ENCODE measurements at places on chromosomes 2 and 18. TPM values are rescaled to one million over a fixed set of nuclear protein-coding genes. Genes with fewer than 3 reads are reported as not detected.
A peak's percentile ranks its signal among the peaks of the same experiment; 100 is the strongest.

DNA sequence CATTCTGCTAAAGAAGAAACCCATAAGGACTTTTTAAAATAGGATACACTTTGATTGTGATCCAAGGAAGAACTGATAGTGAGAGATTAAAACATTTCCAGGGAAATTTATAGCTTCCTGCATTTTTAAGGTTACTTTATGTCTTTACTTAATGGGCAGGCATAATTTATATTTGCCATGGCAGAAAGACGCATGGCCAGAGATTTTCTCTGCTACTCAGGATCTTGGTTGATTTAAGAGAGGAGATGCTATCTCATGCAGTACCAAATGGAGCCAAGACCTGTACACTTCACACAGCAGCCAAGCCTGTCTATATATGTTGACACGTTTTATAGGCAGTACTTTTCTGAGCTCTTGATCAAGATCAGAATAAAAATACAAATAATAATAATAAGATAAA is 60.9 kb upstream of the NT5C1B start:
- H3K27me3 ChIP-seq, result no peaks in the 10 kb centered on the region
- H3K4me1 ChIP-seq, result no peaks in the 10 kb centered on the region

DNA sequence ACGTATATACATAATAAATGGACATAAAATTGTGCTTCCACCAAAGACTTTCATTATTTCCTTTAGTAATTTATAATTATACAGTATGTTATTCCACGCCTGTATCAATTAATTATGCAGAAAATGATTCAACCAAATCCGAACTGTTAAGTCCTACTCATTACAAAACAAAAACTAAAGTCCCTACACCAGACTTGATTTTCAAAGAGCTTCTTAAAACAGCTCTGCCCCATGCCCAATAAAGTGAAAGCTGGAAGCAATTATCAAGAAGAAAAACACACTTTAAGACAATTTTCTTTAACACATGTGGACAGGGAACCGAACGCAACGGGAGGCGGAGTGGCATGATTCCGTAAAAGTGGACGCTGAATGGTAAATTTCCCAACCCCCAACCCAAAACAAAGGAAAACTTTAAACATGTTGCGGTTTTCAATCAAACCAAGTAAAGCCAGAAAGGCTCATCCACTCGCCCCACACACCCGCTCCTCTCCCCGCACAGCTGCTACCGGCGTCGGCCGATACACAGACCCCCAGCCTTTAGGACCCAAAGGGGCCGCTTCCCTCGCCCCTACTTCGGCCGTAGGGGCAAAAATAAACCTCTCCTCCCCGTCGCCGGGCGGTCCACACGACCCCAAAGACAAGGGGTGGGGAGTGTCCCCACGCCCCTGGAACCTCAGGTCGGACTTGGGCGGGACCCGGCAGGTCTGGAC is 705 bp downstream of the YES1 start:
- no peaks in the 10 kb centered on the region for H3K36me3 ChIP-seq
- peak overlapping the region; percentile 89 for H3K27ac ChIP-seq
- peak overlapping the region; percentile 99 for H3K4me3 ChIP-seq
- H3K27me3 ChIP-seq, result no peaks in the 10 kb centered on the region
- H3K4me1 ChIP-seq, result peaks cover 52% of the 10 kb centered on the region

DNA sequence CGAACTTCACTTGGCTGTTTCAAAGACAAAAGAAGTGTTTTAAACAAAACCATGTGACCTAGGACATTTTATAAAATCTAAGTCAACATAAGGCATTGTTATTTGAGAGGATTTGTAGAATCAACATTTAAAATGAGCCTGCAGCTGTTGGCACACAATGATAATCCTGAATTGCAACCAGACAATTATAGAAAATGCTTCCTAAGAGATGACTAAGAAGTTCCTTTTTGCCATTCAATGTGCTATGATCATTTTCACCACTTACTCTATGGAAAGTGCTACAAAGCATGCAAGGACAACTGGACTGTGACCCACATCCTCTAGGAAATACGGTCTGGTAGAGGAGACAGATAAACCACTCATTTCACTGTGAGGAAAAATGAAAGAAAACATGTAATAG is 246.4 kb downstream of the CDH20 start:
- H3K27me3 ChIP-seq, result 0 out of 3 replicates have a peak, but pooled peaks cover 4% of the 10 kb centered on the region
- no peaks in the 10 kb centered on the region for H3K4me1 ChIP-seq
- no peak overlapping the region for H3K4me3 ChIP-seq
- no peak for DNase-seq
- no peaks in the 10 kb centered on the region for H3K36me3 ChIP-seq
- H3K27ac ChIP-seq, result no peak overlapping the region

DNA sequence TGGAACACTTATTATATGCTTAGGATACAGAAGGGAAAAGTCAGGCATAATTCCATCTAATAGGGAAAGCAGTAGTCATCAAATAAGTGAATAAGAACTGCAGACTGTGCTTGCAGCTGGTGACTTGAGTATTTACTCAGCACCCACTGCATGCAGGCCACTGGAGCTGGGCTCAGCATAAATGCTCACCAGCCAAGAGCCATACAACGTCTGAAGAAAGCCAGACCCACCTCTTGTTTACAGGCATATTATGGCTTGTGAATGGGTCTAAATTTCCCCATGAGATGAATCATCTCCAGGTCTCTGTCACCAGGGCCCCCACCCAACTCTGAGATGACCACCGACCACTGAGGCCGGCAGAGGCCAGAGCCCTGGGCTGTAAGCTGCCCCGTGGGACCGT is 123.8 kb upstream of the PKDCC start:
- no peaks in the 10 kb centered on the region for H3K36me3 ChIP-seq
- H3K4me1 ChIP-seq, result no peaks in the 10 kb centered on the region
- DNase-seq, result no peak
- no peak overlapping the region for H3K4me3 ChIP-seq

- no peak overlapping the region for H3K4me3 ChIP-seq
- H3K4me1 ChIP-seq, result no peaks in the 10 kb centered on the region
- H3K36me3 ChIP-seq, result no peaks in the 10 kb centered on the region
- H3K27me3 ChIP-seq, result peaks cover 5% of the 10 kb centered on the region
- H3K27ac ChIP-seq, result no peak overlapping the region
Measured at GRCh38 chr2:237324405-237324831, 89.5 kb downstream of the COL6A3 start.

GRCh38 chr2:47057687-47058002 is 97.5 kb downstream of the STPG4 start:
- H3K36me3 ChIP-seq, result peaks cover 22% of the 10 kb centered on the region
- peaks cover 27% of the 10 kb centered on the region for H3K4me1 ChIP-seq
- no peak overlapping the region for H3K4me3 ChIP-seq
- no peaks in the 10 kb centered on the region for H3K27me3 ChIP-seq
- H3K27ac ChIP-seq, result peak overlapping the region; percentile 57

- peaks cover 10% of the 10 kb centered on the region for H3K27me3 ChIP-seq
- H3K36me3 ChIP-seq, result no peaks in the 10 kb centered on the region
- H3K27ac ChIP-seq, result no peak overlapping the region
- H3K4me1 ChIP-seq, result no peaks in the 10 kb centered on the region
- no peak for DNase-seq
Measured at GRCh38 chr2:64220265-64220664, 76.0 kb upstream of the PELI1 start.

DNA sequence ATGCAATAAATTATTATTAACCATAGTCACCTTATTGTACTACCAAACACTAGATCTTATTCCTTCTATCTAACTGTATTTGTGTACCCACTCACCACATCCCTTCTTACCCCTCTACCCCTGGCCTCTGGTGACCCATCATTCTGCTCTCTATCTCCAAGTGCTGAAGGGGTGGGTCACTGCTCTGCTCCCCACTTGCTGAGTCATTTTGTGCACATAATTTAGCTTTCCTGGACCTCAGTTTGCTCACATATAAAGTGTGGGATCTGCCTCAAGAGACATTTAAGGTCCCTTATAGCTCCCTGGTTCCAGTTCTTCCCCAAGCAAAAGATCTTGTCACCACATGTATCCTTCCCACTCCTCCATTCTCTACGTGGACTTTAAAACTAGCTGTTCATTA is 169.4 kb downstream of the ZNF385B start:
- H3K4me1 ChIP-seq, result no peaks in the 10 kb centered on the region
- no peak overlapping the region for H3K27ac ChIP-seq
- no peaks in the 10 kb centered on the region for H3K36me3 ChIP-seq
- H3K4me3 ChIP-seq, result no peak overlapping the region

DNA sequence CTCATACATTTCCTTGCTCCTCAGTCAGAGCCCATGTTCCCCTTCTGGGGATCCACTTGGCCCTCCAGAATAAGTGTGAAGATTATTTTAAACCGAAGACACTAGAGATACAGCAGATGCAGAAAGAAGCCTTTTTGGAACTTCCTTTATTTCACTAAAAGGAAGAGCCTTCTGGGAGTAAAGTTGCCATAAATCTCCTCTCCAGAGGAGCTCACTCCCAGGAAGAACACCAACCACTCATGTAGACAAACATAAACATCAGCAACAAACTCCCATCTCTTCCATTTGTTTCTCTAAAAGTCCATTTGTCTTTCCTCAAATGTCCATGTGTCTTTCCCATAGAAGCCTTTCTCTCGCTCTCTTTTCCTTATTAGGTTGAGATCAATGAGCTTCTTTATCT is 62.4 kb upstream of the MSH6 start:
- H3K27me3 ChIP-seq, result no peaks in the 10 kb centered on the region
- no peak overlapping the region for H3K4me3 ChIP-seq
- no peaks in the 10 kb centered on the region for H3K4me1 ChIP-seq

DNA sequence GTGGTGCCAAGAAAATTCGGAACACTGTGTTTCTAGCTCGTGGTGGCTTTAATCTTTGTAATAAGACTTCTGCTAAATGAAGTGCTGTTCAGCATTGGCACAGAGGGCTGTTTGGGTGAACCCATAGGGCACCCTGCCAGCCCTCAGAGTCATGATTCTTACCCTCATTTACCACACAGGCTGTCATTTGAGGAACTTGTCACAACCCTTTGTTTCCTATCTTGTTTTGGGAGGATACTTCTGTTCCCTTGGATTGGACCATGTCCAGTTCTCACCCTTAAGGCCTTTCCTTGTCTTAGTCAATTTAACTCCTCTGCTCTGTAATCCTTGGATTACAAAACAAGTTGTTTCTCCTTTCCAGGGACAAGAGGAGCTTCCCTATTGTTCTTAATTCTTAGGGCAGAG is 225.7 kb downstream of the MTX2 start:
- no peaks in the 10 kb centered on the region for H3K27me3 ChIP-seq
- H3K27ac ChIP-seq, result no peak overlapping the region
- H3K4me3 ChIP-seq, result no peak overlapping the region
- H3K4me1 ChIP-seq, result no peaks in the 10 kb centered on the region

- H3K4me1 ChIP-seq, result peaks cover 76% of the 10 kb centered on the region
- no peaks in the 10 kb centered on the region for H3K27me3 ChIP-seq
- H3K4me3 ChIP-seq, result peak overlapping the region; percentile 51
- H3K36me3 ChIP-seq, result no peaks in the 10 kb centered on the region
Measured at GRCh38 chr2:120465989-120466703, 120.2 kb downstream of the INHBB start.

DNA sequence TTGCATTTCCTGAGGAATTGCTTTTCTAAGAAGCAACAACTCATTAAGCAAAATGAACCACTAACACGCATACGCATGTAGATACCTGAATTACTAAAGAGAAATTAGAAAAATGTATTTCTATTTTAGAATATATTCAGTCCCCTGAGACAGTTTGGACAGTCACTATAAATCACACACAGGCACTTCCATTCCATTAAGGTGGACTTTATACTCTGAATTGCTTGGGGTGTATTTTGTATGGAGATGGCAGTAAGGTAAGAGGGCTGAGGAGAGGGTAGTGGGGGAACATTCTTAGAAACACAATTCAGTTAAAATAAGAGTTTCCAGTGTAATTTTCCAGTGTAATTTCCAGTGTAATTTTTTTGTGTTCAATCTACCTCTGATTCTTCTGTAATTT is 1.8 kb downstream of the CCDC141 start:
- no peak overlapping the region for H3K27ac ChIP-seq
- H3K36me3 ChIP-seq, result no peaks in the 10 kb centered on the region
- DNase-seq, result no peak
- H3K27me3 ChIP-seq, result no peaks in the 10 kb centered on the region

DNA sequence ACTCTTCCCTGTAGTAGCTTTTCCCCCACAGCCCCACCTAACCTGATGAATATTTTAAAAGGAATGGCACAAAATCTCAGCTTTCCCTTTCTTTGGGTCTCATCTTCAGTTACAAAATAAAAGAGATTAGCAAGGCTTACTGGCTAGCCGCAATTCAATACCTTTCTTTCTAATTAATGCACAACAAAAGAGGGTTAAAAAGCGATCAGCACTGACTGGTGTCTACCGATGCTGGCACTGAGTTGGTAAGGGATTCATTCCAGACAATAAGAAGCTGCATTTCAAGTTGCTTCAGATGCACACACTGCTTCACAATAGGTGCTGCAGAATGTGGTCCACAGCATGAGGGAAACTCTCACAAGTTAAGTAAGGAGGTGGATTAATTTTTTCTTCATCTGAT is 41.9 kb downstream of the HDHD2 start:
- H3K27ac ChIP-seq, result no peak overlapping the region
- H3K36me3 ChIP-seq, result peaks cover 9% of the 10 kb centered on the region
- H3K4me1 ChIP-seq, result no peaks in the 10 kb centered on the region
- no peak overlapping the region for H3K4me3 ChIP-seq

- H3K36me3 ChIP-seq, result no peaks in the 10 kb centered on the region
- peak overlapping the region; percentile 100 for H3K27ac ChIP-seq
- peaks cover 40% of the 10 kb centered on the region for H3K4me1 ChIP-seq
- no peaks in the 10 kb centered on the region for H3K27me3 ChIP-seq
- no peak for DNase-seq
- H3K4me3 ChIP-seq, result peak overlapping the region; percentile 84
Measured at GRCh38 chr18:76491776-76492668, 3.0 kb downstream of the ZNF516 start.

GRCh38 chr18:46424898-46425297 is 232.1 kb downstream of the LOXHD1 start:
- DNase-seq, result no peak
- no peaks in the 10 kb centered on the region for H3K27me3 ChIP-seq
- no peaks in the 10 kb centered on the region for H3K36me3 ChIP-seq
- no peak overlapping the region for H3K4me3 ChIP-seq
- H3K27ac ChIP-seq, result no peak overlapping the region

DNA sequence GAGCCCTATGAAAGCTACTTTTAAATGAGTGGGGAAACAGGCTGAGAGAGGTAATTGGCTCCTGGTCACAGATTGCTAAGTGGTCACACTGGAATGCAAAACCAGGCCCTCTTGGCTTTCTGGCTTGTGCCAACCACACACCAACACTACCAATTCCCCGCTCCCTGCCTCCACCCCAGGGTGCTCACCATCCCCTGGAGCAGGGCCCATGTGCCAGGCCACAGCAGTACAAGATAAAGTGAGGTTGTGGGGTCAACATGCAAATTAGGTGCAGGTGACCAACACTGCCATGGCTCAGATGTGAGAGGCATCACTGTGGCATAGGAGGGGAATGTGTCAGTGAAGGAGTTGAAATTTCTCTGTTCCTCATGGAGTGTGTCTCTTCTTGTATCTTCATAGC is 312.5 kb downstream of the MYCN start:
- DNase-seq, result no peak
- H3K27ac ChIP-seq, result no peak overlapping the region
- no peak overlapping the region for H3K4me3 ChIP-seq
- H3K4me1 ChIP-seq, result no peaks in the 10 kb centered on the region

Gene PDE1A
- not detected for total RNA-seq

Gene CD207
- 0.27 TPM for total RNA-seq

Gene LYG2
- total RNA-seq, result 0.15 TPM

Gene LAPTM4A
- total RNA-seq, result 82.8 TPM

Gene ST3GAL5
- 1.3 TPM for total RNA-seq

Gene TLX2
- total RNA-seq, result not detected

Gene TMEM169
- total RNA-seq, result 4.5 TPM

Gene AGAP1
- 21.2 TPM for total RNA-seq

Gene ATRAID
- total RNA-seq, result 130 TPM

Gene ANO7
- 4.9 TPM for total RNA-seq

Gene PAIP2B
- 0.46 TPM for total RNA-seq

Gene CYB5A
- total RNA-seq, result 356 TPM

Gene SESTD1
- 105 TPM for total RNA-seq

Gene NYAP2
- total RNA-seq, result not detected

Gene STEAP3
- 12.8 TPM for total RNA-seq

Measured in HepG2 (cell line).